ENCODE measurements at places on chromosomes 16 and 17.

DNA sequence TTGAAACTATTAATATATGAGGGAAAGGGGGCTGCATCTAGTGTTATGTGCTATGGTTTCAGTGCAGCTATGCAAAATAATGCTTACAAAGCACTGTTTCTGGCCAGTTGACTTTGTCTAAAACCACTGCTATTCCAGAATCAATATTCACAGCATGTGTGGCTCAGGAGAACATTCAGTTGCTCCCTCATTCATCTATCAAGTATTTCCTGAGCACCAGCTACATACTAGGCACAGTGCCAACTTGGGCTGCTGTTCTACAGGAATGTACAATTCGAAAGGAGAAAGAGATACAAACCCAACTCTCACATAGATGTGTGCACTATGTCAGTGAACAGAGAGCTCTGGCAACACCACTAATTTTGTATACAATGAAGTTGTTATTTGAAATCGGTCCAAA is 183.0 kb downstream of the PHKB start:
- no peak overlapping the region for H3K27ac ChIP-seq
- no peaks in the 10 kb centered on the region for H3K27me3 ChIP-seq
- no peak for DNase-seq
- no peak overlapping the region for H3K4me3 ChIP-seq
- H3K36me3 ChIP-seq, result peaks cover 8% of the 10 kb centered on the region

DNA sequence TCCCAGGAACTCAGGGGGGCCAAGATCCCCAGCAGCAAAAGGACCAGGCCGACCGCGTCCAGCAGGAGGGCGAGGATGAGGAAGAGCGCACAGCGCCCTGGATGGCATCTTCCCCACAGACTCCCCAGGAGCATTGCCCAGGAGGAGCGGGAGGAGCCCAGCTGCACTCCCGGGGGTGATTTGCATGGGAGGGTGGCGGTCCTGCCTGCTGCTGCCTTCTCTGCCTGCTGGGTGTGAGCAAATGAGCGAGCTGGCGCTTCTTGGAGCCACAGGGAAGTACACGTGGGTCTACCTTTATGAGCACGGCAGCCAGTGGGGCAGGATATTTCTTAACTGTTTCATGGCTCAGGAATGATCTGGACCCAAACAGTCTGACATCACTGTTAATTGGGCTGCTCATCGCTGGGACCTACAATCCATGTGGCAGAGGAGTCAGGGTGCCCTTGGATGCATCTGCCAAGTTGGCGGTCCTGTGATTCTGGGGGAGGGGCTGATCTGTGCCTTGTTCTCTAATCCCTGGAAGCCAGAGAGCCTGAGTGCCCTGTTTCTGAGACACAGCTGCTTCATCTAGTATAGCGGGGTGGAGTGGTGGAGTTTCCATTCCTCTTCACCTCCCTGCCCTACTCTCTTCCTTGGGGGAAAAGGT is at the start of gene TMEM238L:
TSS of gene TMEM238L (minus strand) at position 270 of the 646 bp plus-strand sequence. CDS start at position 134, 136 bp downstream.
- H3K36me3 ChIP-seq, result no peaks in the 10 kb centered on the region
- no peak for DNase-seq
- no peaks in the 10 kb centered on the region for H3K4me1 ChIP-seq
- H3K27ac ChIP-seq, result no peak within 1 kb of the TSS
- no peak within 1 kb of the TSS for H3K4me3 ChIP-seq

- DNase-seq, result no peak
- H3K27ac ChIP-seq, result no peak overlapping the region
- H3K4me3 ChIP-seq, result no peak overlapping the region
- H3K4me1 ChIP-seq, result no peaks in the 10 kb centered on the region
- no peaks in the 10 kb centered on the region for H3K27me3 ChIP-seq
Observed at GRCh38 chr16:78115659-78116058, 16.2 kb downstream of the WWOX start.

GRCh38 chr16:79012671-79013434 is 587.7 kb downstream of the MAF start:
- DNase-seq, result no peak
- no peak overlapping the region for H3K4me3 ChIP-seq
- no peaks in the 10 kb centered on the region for H3K36me3 ChIP-seq
- no peak overlapping the region for H3K27ac ChIP-seq
- no peaks in the 10 kb centered on the region for H3K27me3 ChIP-seq

DNA sequence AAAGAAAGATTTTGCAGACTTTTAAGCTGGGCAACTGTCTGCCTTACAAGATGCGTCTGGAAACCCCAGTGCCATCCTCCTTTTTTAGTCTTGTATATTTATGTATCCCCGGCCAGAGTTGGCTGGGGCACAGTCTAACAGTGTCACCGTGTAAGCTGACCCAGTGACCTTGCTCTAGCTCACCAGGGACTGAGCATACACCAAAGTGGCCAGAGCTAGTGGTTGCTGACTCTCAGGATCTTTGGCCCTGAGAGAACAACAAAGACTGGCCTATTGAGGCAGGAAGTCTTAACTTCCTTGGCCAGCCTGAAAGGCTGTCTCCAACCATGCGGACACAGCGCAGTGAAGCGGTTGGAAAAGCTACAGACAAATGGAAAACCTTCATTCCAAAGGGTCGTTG is 745.2 kb downstream of the WWOX start:
- no peak overlapping the region for H3K4me3 ChIP-seq
- H3K27ac ChIP-seq, result no peak overlapping the region
- DNase-seq, result no peak
- no peaks in the 10 kb centered on the region for H3K27me3 ChIP-seq

DNA sequence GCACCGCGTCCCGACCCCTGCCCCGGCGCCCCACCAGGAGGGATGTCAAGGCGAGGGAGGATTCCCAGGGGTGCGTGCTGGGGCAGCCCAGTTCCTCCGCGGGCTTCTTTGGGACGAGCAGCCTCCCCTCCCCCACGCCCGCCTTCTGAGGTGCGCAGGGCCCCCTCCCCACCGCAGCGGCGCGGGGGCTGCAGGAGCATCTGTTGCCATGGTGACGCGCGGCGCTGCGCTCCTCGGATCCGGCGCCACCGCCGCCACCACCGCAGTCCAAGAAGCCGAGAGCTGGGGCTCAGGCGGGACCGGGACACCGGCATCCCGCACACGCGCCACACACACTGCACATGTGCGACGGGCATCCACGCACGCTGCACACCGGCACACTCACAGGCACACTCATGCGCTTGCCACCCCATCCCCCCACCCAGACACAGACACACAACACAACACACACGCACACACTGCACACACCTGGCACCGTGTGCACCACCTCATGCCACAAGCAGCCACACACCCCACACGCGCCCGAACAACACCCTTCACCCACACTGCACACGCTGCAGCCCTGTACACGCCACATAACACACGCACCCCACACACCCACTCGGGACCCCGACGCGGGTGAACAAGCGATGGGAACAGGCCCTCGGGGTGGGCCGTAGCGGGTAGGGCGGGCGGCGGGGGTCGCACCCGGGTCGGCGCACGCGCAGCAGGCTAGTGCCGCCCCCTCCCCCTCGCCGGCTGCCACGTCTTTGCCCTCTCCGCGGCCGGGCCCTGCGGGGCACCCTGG is 17.0 kb downstream of the ENPP7 start:
- no peak for DNase-seq
- peak overlapping the region; percentile 1 for H3K4me3 ChIP-seq
- no peaks in the 10 kb centered on the region for H3K36me3 ChIP-seq
- H3K27me3 ChIP-seq, result peaks cover 56% of the 10 kb centered on the region
- peaks cover 12% of the 10 kb centered on the region for H3K4me1 ChIP-seq

- H3K27me3 ChIP-seq, result no peaks in the 10 kb centered on the region
- peaks cover 3% of the 10 kb centered on the region for H3K36me3 ChIP-seq
- H3K4me1 ChIP-seq, result peaks cover 54% of the 10 kb centered on the region
- peak within 1 kb of the TSS; percentile 96 for H3K27ac ChIP-seq
- H3K4me3 ChIP-seq, result peak within 1 kb of the TSS; percentile 95
- peak; percentile 83 for DNase-seq
Observed at GRCh38 chr17:50507871-50508572, at the start of gene MYCBPAP. Gene MYCBPAP, plus strand, starts transcription at chr17:50508439. Its CDS starts 236 bp downstream, at chr17:50508675.

- H3K4me1 ChIP-seq, result no peaks in the 10 kb centered on the region
- no peak overlapping the region for H3K4me3 ChIP-seq
- no peak for DNase-seq
- no peak overlapping the region for H3K27ac ChIP-seq
- no peaks in the 10 kb centered on the region for H3K27me3 ChIP-seq
- no peaks in the 10 kb centered on the region for H3K36me3 ChIP-seq
Observed at GRCh38 chr16:82899731-82900450, 273.1 kb downstream of the CDH13 start.

GRCh38 chr17:60065136-60065535 is 13.6 kb downstream of the HEATR6 start:
- no peaks in the 10 kb centered on the region for H3K27me3 ChIP-seq
- peaks cover 49% of the 10 kb centered on the region for H3K36me3 ChIP-seq

All from T-helper 2 cell treated with Interferon-gamma antibody and Interleukin-4, amounts not matched to agents 5 μg/mL and 100 μg/mL, for 36 hours (primary cell).